ENCODE measurements at places on chromosomes 2 and 18.

DNA sequence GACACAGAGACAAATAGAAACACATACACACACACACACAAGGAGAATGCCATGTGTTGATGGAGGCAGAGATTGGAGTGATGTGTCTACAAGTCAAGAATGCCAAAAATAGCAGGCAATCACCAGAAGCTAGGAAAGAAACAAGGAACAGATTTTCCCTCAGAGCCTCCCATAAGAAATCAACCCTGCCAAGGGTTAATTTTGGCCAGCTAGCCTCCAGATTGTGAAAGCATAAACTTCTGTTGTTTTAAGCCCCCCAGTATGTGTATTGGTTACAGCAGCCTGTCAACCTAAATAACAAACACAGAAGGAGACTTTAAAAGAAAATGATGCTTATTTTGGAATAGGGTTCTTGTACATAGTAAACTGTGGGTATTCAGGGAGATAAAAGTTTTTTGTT lies 5.6 kb upstream of the STK39 start:
- no peak for DNase-seq

DNA sequence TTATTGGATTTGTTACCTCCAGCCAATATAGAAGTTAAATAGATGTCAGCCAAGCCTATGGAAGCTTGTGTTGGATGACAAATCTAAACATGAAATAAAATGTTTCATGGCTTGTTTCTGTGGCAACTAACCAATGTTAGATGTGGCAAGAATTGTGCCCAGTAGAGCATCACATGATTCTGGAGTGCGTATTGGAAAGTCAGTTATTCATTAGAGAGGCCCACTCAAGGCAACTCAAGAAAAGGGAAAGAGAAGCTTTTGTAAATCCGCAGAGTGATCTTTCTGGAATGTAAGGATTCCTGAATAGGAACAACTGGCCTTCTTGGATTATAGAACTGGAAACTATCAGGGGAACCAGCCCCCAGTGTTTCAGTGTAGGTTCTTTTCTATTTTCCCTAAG lies 162.9 kb downstream of the TMEM247 start:
- no peak for DNase-seq

- DNase-seq: no peak
Observed at GRCh38 chr2:56195563-56195962, 11.8 kb downstream of the CCDC85A start.

GRCh38 chr2:41854227-41854626 lies 193.6 kb upstream of the PKDCC start:
- DNase-seq: no peak

GRCh38 chr2:71833855-71834560 lies 313.7 kb downstream of the CYP26B1 start:
- no peak for DNase-seq

GRCh38 chr2:53467467-53468180 lies 300.0 kb upstream of the CHAC2 start:
- peak; percentile 65 for DNase-seq

GRCh38 chr2:29202819-29203495 lies 87.7 kb downstream of the CLIP4 start:
- DNase-seq: no peak

GRCh38 chr2:213451542-213452239 lies 167.4 kb downstream of the SPAG16 start:
- DNase-seq: peak; percentile 66

- DNase-seq: peak; percentile 60
Observed at GRCh38 chr2:182636699-182637098, 79.4 kb upstream of the DNAJC10 start.
